ENCODE measurements at places on chromosomes 12 and 14. TPM values are rescaled to one million over a fixed set of nuclear protein-coding genes. Genes with fewer than 3 reads are reported as not detected.

KIF5A gene
- under 0.01 TPM for total RNA-seq

TOMM20L gene
- not detected for total RNA-seq

FAIM2 gene
- total RNA-seq, result 1.6 TPM

OR4L1 gene
- total RNA-seq, result not detected

VDR gene
- total RNA-seq, result 0.52 TPM

CISTR gene
- not detected for total RNA-seq

EML1 gene
- total RNA-seq, result 37.6 TPM

CLEC1B gene
- not detected for total RNA-seq

POTEG gene
- total RNA-seq, result not detected

MTERF2 gene
- 9.9 TPM for total RNA-seq

ASPG gene
- total RNA-seq, result 0.52 TPM

GPD1 gene
- 104 TPM for total RNA-seq
